ENCODE measurements at places on chromosomes 16 and 17.
A peak's percentile ranks its signal among the peaks of the same experiment; 100 is the strongest.

DNA sequence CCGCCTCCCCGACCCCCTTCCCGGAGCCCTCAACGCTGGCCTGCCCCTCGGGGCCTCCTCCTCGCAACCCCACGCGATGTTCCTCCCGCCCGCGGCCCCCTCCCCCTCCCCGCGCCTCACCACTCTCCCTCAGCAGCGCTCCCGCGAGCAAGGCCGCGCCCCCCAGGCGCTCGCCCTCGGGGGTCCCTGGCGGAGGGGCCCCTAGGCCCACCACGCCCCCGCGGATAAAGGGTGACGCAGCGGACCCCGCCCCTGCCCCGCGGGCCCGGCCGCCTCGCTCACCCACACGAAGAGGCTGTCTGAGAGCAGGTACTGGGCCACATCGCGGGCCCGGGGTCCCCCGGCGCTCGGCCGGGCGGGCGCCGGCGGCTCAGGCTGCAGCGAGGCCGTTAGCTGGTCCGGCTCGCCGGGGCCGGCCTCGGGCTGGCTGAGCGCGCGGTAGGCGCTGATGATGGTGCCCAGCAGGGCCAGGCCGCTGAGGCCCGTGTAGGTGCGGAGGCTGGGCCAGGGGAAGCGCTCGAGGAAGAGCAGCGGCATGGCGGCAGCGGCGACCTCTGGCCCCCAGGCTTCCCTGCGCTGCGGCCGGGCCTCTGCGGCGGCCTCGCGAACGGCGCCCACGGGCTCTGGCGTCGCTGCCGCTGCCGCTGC is 430 bp downstream of the AMFR start:
- DNase-seq: peak; percentile 53

DNA sequence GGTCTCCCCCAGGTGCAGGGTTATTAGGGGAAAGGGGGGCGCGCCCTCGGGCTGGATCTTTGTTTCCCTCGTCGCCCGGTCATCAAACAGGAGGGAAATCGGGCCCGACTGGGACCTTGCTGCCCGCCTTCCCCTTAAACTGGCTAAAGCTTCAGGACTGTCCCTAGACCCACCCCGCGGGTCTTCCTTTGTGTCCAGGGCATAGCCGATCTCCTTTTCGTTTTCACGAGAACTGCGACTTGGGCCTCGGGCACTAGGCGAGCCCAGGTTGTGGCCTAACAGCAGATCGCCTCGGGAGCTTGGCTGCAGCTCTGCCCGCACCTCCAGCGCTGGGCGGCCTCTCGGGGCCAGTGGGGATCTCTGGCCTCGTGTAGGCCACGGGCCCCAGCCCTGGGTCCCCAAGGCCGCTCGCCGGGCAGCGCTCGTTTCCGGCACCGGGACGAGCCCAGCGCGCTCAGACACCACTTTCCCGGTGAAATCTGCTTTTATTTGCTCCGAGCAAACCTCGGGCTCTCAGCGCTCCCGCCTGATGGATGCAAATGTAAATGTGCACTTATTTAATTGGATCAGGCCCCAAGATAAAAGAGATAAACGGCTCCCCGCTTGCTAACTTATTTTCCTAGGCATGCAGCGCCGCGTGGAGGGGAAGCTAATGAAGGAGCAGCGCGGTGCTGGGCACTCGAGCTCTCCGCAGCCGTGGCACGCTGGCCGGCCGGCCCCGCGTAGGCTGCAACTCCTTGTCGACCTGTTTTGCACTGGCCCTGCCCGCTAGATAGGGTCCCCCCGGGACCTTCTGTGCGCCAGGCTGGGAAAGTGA is 7.8 kb downstream of the IRX5 start:
- no peak for DNase-seq

DNA sequence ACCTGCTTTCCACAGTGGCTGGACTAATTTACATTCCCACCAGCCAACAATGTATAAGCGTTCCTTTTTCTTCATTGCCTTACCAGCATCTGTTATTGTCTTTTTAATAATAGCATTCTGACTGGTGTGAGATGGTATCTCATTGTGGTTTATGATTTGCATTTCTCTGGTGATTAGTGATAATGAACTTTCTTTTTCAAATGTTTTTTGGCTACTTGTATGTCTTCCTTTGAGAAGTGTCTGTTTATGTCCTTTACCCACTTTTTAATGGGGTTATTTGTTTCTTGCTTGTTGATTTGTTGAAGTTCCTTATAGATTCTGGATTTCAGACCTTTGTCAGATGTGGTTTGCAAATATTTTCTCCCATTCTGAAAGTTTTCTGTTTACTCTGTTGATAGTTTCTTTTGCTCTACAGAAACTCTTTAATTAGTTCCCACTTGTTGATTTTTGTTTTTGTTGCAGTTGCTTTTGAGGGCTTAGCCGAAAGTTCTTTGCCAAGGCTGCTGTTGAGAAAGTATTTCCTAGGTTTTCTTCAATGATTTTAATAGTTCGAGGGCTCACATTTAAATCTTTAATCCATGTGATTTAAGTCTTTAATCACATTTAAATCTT is 26.8 kb downstream of the ITGAM start:
- no peak for DNase-seq

- no peak for DNase-seq
Measured at GRCh38 chr16:57036945-57037344, 47.6 kb downstream of the NLRC5 start.

DNA sequence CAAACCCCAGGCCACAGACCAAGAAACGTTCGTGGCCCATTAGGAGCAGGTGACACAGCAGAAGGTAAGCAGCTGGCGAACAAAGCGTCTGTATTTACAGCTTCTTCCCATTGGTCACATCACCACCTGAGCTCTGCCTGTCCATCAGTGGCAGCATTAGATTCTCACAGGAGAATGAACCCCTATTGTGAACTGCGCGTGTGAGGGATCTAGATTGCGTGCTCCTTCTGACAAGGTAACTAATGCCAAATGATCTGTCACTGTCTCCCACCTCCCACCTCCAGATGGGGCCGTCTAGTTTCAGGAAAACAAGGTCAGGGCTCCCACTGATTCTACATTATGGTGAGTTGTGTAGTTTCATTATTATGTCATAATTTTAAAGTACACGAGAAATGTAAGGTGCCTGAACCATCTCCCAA is 186.3 kb downstream of the CPPED1 start:
- DNase-seq: no peak

DNA sequence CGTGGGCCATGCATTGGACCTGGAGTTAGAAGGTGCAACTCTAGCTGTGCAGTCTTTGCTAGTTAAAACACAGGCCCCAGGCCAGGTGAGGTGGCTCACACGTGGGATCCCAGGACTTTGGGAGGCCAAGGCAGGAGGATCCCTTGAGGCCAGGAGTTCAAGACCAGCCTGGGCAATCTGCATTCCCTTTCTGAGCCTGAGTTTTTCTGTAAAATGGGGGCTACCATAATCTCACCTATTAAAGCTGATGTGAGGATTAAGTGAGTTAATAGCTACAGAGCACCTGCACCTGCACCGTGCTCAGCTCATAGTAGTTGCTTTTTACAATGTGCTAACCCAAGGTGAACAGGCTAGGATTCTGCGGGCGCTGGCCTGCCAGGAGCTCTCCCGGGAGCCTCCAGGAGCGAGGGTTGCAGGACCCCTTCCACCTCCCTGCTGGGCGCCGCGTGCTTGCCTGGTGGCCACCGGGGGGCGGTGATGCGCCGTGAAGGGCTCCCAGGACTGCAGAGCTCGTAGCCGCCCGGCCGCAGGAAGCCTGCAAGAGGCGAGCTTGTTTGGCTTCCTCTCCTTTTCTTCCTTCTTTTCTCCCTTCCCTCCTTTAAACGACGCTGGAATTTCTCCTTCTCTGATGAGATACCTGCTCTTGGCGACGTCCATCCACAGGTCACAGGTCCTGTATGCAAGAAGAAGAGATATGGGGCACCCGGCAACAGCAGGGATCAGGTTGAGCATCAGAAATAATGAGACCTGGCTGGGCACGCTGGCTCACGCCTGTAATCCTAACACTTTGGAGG is 51.3 kb downstream of the ZFP90 start:
- peak; percentile 59 for DNase-seq

- DNase-seq: no peak
Measured at GRCh38 chr17:78460951-78461798, 82.7 kb downstream of the PGS1 start.

DNA sequence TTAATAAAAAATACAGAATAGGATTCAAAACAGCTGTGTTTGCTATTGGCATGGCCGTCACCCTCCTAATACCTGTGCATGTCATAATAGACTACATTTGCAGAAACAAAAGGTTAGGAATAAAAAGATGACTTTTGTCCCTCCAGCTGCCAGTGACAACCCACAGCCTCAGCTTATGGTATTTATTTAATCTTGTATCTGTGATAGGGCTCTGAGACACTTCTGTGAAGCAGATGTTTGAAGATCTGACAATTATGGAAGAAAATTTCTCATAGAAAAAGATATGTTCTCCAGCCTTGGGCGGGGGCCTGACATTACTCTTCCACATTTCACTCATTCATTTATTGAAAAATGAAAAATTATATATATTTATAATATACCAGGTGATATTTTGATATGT is 62.2 kb downstream of the PITPNC1 start:
- DNase-seq: no peak
